ENCODE measurements at places on chromosomes 13 and 19.

GRCh38 chr13:59236309-59236919 lies 927.3 kb downstream of the DIAPH3 start:
- DNase-seq = no peak

GRCh38 chr13:34816245-34816884 lies 125.7 kb upstream of the NBEA start:
- DNase-seq = no peak

DNA sequence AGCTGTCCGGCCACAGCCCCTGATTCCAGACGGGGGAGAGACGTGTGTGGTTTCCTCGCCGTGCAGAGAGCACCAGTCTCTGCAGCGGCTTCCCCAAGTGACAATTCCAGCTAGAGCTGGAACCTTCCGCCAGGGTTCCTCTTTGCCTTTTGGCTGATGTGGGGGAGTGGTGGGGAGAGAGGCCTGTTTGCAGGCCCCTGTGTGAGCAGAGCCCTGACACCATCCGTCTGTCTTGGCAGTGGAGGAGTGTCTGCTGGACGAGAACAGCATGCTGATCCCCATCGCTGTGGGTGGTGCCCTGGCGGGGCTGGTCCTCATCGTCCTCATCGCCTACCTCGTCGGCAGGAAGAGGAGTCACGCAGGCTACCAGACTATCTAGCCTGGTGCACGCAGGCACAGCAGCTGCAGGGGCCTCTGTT lies 25.0 kb downstream of the LAMP1 start:
- no peak for DNase-seq

DNA sequence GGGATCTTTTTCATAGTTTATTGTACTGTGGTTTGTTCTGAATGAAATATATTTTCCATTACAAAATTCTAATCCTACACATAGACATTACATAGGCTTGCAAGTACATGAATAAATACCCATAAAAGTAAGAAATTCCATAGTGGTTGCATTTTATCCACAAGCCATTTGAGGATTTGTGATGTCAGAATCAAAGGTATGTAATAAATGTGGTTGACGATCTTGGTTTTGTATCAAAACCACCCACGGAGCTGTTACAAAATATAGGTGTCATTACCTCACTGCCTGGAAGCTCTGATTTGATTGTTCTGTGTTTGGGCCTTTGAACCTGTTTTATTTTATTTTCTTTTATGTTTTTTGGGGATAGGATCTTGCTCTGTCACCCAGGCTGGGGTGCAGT lies 125.1 kb downstream of the NALCN start:
- no peak for DNase-seq

DNA sequence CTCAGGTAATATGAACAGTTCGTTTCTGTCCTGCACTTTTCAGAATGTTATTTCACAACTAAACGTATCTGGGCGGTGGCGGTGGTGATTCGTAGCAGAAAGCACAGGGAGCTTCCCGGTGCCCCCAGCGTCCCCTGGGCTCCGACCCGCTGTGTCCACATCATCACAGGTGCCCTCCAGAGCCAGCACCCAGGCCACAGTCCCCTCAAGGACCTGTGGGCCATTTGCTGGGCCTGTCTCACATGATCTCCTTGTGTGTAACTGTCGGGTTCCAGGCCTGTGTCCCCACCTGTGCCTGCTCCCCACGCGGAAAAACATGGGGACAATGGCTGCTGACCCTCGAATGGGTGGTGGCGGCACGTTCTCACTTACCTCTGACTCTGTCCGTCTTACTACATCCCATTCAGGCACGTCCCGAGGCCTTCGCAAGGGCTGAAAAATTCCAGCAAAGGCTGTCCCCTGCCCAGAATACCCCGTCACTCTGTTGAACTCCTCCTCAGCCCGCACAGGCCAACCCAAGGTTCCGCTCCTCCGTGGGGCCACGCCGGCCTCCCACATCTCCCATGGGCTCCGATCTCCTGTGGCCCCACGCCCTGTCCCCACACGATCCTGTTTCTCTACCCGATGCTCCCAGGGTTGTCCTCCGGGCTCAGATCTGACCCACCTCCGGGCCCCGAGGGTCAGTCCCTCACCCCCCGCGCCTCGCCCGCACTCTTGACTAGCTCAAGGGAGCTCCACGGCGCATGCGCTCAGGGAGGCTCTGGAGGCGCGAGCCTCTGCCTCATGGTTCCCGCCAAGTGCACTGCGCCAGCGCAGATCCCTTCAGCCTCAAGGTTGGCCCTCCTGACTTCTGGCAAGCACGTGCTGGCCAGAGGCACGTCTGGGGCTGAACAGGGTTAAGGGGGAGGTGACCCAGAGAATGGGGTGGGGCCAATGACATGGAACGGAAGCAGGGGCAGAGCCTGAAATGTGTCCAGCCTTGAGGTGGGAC lies 21.2 kb downstream of the DEDD2 start:
- DNase-seq = no peak

GRCh38 chr19:34974646-34975045 lies 10.6 kb upstream of the ZNF792 start:
- DNase-seq = no peak

DNA sequence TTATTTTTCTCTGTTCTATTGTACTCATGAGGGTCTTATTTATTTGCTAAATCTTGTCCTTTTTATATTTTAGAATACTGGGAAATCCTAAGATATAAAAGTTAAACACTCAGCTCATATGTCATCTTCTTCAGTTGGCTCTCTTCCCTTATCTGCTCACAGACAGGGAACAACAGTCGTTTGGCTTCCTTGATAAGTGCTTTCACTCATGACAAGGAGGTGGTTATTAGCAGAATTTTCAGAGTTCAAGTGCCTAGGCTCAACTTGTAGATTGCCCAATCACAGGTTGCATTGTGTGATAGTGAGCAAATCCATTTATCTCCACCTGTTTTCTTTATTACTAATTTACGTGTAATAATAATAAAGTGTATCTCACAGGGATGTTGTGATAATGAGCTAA lies 620.3 kb upstream of the PCDH20 start:
- DNase-seq = no peak

- DNase-seq = no peak
Measured at GRCh38 chr13:97757807-97758206, 195.7 kb upstream of the IPO5 start.

DNA sequence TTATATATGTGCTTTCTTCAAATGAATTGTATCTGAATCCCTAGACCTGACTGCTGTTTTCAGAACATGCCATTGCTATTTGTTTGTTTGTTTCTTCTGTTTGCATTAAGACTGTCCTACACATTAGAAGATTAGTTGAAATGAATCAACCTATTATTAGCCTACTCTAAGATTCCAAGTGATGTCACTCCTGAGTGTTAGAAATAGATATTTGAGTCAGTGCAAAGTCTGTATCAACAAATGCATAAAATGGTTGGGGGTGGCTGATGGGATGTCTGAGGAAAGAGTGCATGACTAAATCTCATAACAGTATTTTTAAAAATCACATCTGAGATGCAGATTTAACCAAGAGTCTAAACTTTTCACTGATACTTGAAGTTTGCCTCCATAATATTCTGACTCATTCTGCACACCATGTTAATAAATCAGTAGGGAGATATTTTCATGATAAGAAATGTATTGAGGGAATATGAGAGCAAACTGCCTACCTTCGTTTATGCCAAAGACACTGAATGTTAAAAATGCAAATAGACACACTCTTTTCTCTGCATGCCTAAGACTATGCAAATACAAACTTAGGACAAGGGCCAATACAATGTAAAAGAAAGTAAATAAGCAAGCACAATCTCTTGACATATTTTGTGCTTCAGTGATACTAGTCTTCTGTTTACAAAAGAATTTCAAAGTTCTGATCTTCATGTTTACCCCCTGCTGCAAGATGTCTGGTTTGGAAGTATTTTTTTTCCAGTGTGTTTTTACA lies 253.3 kb downstream of the LIG4 start:
- no peak for DNase-seq

DNA sequence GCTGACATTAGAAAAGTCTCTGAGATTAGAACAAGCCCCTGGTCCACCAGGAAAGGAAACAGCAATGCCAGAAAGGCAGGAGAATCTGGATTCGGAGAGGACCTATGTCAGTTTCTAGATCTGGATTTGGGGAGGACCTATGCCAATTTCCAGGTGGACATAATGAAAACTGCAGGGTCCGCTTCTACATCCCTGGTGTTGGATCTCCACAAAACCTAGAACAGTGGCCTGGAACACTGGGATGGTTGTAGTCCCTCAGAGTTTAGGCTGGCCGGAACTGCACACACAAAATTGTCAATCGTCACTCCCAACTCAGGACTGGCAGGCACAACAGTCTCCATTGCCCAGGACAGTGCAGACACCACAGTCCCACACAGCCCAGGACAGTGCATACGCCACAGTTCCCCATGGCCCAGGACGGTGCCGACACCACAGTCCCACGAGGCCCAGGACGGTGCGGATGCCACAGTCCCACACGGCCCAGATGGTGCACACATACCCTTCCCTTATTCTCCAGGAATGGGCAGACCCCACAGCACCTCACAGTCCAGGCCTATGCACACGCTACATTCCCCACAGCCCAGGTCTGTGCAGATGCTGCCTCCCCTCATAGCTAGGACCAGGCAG lies 341.7 kb downstream of the UQCRFS1 start:
- DNase-seq = no peak

GRCh38 chr19:53130506-53130905 lies 2.2 kb downstream of the ZNF415 start:
- no peak for DNase-seq

- DNase-seq = no peak
Measured at GRCh38 chr13:102328909-102329308, 72.9 kb downstream of the FGF14 start.

DNA sequence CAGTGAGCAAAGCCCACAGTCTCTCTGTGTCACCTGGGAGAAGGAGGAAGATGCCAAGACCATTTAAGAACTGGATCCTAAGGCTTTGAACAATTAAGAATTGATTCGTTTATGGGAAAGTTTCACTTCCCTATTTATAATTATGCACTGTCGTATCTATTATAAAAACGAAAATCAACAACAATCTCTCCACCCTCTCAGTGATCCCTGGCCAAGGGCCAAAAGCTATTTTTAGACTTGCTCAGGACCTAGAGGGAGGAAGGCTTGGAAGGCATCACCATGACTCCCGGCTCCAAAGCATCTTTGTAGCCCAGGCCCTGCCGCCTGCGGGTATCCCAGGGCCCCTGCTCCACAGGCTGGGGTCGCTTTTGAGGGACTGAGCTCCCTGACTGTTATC lies 1.3 kb downstream of the RHPN2 start:
- DNase-seq = no peak

DNA sequence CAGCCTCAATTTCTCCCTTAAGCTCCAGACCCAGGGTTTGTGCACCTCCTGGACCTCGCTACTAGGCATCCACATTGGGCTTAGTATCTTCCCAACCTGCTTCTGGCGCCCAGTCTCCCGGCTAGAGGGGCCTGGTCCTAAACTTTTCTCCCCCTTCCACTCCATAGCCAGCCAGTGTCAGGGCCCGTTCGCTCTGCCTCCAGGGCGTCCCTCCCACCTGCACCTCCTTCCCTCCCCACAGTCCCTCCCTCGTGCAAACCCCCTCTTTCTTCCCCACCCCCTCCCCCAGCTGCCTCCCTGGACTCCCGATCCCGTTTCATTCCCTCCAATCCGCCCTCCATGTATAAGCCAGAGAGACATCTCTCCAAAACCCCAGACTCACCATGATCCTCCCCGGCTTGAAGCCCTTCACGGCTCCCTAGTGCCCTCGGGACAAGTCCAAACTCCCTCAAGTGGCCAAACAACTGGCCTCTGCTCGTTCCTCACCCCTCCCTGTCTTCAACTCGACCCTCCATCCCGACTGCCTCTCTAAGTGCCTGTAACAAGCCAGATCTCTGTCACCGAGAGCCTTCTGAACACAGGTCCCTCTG lies 997 bp upstream of the SAMD4B start:
- DNase-seq = peak; percentile 7

- no peak for DNase-seq
Measured at GRCh38 chr13:104980586-104980985, 1554.9 kb downstream of the EFNB2 start.

Data from activated T-cell treated with anti-CD3 and anti-CD28 coated beads for 1 hour (primary cell).